ENCODE measurements at places on chromosomes 13 and 19.

- DNase-seq = no peak
Observed at GRCh38 chr13:30313311-30313710, 6.0 kb upstream of the KATNAL1 start.

GRCh38 chr13:43401361-43401760, 378.0 kb downstream of the DNAJC15 start:
- no peak for DNase-seq

DNA sequence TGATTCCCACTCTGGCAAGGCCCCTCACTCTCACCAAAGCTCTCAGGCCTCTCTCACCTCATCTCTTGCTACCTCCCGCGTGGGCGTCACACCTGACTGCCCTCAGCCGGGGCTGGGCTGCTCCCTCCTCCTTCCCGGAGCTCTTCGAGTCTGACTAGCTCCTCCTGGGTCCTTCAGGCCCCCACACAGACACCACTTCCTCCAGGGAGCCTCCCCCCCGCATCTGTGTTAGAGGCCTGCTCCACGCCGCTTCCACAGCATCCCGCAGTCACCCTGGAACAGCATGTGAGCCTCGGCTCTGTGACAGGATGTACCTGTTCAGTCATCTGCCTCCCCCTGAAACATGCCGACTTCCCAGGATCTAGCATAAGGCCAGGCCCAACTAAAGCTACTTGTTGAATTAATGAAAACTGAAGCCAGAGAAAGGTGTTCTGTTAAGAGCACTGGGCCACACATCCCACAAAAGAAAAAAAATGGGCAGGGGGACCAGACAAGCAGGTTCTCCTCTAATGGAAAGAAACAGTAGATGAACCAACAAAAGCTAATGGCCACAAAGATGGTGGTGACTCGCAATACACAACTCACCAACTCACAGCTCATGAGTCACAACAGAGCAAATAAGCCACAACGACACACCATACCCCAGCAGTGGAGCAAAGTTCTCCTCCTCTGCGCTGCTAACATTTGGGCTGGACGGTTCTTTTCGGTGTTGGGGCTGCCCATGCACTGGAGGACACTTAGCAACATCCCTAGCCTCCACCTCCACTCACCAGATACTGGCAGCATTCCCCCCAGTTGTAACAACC, 3.0 kb downstream of the PPP6R1 start:
- DNase-seq = no peak

GRCh38 chr13:103948426-103948825, 882.2 kb upstream of the SLC10A2 start:
- no peak for DNase-seq

DNA sequence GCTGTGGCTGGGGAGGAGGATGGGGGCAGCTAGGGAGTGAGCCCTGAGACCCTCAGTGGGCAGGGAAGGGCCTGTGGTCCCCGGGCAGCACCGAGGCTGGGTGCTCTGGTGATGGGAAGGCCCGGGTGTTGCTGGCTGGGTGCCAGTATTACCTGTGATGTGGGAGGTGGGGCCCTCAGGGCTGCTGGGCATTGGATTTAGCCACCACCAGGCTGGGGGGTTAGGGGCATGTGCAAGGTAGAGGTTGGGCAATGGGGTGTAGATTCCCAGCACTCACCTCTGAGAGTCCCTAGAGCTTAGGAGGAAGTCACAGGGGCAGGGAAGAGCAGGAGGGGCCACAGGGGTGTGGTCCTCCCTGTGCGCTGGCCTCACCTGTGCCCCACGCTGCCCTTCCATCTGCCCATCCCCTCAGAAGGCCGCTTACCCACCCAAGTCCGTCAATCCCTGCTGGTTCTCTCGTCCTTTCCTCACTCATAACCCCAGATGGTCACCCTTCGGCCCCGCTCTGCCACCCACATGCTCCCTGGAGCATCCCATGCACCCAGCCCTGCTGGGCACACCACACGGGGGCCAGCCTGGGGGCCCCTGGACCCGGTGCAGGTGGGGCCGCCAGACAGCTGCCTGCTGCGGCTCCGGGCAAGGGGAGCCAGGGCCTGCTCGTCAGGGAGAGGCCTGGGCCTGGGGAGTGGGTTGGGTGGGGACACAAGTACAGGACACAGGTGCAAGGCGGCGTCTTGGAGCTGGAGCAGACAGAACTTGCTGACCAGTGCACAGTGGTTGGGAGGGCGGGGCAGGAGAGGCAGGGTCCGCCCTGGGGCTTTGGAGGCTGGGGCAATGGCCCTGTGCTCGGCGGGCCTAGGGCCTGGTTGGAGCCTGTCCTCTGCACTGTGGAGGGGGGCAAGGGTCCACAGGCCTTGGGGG, 12.5 kb downstream of the EPN1 start:
- no peak for DNase-seq

DNA sequence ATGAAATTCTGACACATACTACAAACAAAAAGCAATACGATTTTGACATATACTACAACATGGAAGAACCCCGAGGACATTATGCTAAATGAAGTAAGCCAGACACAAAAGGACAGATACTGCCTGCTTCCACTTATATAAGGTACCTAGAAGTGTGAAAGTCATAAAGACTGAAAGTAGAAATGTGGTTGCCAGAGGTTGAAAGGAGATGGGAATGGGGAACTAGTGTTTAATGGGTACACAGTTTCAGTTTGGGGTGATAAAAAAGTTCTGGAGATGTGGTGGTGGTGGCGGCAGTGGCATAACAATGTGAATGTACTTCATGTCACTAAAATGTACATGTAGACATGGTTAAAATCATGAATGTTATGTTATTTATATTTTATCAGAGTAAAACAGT, 12.1 kb upstream of the NDFIP2 start:
- DNase-seq = no peak

DNA sequence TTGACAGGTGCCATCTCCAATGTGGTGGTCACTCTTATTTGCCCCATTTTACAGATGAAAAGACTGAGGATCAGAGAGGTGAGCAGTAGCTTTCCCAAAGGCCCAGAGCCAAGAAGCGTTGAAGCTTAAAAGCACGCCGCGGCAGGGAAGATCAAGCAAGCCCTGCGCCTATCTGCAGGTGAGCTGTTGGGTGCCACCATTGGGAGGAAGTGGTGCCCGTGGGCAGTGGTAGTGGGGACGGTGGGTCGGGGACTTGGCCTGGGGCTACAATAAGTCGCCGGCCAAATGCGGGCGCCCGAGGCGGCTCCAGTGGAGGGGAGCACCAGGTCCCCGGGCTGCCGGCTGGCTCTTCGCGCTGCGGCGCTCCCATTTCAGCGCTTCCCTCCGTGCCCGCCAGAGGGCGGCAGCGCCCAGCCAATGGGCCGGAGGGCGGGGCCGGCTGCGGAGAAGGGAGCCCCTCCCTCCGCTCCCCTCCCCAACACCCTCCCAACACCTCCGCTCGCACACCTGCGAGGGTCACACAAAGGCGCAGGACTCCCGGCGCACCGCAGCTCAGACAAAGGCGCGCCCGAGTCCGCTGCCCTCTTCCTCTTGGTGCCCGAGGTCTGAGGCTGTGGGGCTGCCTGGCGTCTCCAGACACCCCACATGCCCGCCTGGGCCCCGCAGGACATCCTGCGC, 744 bp upstream of the POU2F2 start:
- DNase-seq = no peak

- DNase-seq = no peak
Observed at GRCh38 chr13:40666933-40667621, 636 bp upstream of the FOXO1 start.

DNA sequence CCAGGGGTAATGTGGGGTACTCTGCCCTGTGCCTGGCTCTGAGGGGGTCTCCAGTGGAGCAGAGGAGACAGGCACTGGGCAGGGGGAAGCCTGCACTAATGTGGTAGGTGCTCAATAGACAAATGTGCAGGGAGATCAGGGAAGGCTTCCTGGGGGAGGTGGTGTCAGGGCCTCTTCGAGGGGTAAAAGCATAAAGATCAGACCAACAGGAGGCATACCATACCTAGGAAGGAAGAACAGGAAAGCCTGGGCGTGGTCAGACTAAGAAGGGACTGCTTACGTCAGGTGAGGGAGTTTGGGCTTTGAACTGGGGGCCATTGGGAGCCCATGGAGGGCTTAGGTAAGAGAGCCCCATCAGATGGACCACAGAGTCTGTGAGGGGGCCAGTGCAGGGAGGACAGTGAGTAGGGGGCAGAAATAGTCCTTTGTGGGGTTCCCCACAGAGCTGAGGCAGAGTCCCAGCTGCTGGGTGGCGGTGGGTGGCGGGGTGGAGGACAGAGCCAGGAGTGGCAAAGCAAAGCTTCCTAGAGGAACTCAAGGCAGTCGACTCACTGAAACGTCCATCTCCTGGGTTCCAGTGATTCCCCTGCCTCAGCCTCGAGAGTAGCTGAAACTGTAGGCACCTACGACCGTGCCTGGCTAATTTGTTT, 8.8 kb downstream of the PRR36 start:
- no peak for DNase-seq

DNA sequence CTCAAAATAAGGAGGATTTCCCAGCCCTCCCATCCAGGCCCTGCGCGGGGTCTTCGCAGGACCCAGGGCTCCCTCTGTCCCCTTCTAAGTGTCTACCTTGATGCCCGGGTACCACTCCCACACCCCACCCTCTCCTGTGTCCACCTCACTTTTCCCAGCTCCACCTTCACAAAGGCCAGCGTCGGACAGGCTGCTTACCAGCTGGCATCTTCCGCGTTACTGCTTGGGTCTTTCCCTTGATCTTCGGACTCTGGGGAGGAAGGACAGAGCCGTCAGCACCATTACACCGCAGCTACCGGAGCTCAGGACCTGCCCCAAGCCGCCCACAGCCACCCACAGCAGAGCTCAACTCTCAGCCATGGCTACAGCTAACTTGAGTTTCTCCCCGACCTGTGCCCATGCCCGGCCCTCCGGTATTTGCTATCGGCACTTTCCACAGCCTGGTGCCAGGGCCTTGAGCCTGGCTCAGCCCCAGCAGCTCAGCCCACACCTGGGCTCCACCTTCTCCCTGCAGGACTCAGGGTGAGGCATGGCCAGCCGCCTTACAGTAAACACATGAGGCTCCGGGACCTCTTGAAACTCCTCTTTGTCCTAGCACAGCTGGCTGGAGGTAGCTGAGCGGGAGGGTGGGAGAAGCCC, 3.8 kb downstream of the C13orf46 start:
- DNase-seq = no peak

DNA sequence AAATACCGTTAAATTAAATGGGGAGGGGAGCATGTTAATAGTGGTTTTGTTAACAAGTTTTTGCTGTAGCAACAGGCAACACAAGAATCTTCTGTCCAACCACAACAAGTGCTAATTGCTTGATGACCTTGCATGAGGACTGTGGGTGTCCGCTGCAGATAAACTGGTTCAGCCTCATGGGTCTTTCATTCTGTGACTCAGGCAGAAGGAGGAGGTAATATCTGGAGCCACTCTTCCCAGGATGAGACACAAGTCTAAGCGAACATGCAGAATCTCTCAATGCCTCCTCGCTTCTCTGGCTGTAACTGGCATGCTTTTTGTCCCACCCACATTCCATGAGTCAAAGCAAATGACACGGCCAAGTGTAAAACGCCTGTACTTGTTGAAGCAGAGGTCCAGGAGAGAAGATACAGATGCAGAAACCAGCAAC, 56.6 kb upstream of the MYO16 start:
- DNase-seq = no peak

DNA sequence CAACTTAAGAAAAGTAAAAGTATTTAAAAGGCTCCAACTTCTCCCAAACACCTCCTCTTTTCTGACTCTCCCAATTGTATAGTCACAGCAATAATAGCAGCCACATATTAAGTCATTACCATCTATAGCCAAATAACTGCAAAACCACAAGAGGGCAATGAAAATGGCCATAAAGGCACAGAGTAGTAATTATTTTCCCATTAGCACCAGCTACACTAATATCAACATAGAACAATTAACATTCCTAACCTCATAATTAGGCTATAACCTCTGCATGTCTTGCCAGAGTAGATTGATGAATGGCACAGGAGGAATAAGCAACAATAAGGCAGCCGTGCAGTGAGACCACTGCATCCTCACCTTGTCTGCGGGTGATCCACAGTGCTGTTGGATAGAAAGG, 226.4 kb upstream of the SERP2 start:
- DNase-seq = no peak

DNA sequence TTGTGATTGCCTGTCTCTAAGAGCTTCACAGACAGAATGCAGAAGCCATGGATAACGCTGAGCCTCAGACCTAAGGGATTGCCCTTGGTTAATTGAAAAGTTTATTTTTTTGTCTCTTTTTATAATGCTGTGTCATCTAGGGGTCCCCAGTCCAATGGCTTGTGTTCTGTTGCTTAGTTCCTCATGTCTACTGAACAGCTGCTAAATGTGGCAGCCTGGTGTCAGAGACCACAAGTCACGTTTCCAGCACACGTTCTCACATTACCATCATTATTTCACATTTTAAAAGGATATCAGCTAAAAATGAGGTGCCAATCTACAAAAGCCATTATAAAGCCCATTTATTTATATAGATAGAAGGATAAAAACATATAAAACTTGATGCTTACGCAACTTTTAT, 1362.0 kb downstream of the PCDH9 start:
- no peak for DNase-seq

DNA sequence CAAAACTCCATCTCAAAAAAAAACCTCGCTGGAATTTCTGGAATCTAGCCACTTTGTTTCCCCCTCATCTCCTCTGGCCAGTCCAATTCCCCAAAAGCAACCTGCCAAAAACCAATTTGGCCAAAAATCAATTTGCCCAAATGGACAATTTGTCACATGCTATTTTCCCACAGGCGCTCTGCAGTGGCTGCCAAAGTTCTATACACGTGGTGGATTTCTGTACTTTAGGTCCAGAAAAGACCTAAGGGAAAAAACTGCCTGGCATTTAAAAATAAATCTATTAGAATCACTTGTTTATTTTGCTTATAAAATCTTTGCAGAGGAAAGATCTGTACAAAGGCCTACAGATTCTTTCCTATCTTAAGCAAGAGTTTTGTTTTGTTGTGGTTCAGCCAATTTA, 79.4 kb downstream of the MAP4K1 start:
- no peak for DNase-seq

- DNase-seq = no peak
Observed at GRCh38 chr13:48116808-48117207, 21.9 kb upstream of the MED4 start.
